NCI-H2029 treated with DMSO at 0.1 percent for 48 hours (cell line): ENCODE measurements at places on chromosomes 16 and 17.
A peak's percentile ranks its signal among the peaks of the same experiment; 100 is the strongest.

- no peak for DNase-seq
Observed at GRCh38 chr17:80381416-80381923, 33.5 kb upstream of the ENDOV start.

- no peak for DNase-seq
Observed at GRCh38 chr17:17700251-17700969, 19.2 kb downstream of the RAI1 start.

- DNase-seq, result no peak
Observed at GRCh38 chr17:55157165-55157564, 107.6 kb upstream of the HLF start.

DNA sequence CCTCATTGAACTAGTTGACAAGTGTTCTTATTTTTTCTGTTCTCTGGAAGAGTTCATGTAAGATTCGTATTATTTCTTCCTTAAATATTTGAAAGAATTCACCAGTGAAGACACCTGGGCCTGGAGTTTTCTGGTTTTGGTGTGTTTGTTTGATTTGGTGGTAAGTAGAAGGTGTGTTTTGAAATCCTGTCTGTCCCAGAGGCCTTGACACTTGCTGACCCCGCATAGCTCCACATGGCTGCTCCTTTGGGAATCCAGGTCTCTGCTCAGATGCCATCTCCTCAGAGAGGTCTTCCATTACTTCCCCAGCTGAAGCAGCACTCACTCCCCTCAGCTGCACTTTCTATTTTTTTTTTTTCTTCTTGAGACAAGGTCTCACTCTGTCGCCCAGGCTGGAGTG, 5.7 kb upstream of the NUP93 start:
- DNase-seq, result no peak

GRCh38 chr17:66423056-66423955, 120.9 kb downstream of the PRKCA start:
- no peak for DNase-seq

DNA sequence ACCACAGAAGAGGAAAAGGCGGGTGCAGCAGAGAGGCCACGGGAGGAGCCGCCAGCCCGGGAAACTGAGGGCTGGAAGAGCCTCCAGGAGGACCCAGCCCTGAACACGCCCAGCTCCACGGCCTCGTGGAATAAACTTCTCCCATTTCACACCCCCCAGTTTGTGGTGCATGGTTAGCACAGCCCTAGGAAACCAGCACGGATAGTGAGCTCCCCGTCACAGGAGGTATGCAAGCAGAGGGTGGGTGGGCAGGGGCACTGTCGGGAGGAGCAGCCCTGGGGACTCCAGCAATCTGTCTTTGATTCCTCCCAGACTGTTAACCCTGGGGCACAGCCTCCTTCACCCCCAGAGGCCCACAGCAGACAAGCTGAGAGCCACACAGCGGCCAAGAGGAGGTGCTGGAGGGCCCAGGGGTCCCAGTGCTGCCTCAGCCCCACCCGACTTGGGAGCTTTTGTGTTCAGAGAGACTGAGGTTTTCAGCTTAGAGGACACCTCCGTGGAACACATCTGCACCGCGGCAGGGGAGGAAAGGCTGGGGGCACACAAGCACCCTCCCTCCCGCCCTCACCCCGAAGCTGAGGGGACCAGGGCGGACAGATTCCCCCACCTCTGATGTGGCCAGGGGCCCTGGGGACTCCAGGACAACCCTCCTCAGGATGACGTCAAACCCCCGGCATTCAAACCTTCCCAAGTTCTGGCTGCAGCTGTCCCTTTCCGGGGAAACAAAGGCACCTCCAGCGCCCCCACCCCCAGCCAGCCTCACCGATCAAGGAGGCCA, 1.7 kb upstream of the IL17C start:
- DNase-seq, result no peak

- no peak for DNase-seq
Observed at GRCh38 chr16:58222532-58223316, 24.8 kb upstream of the CSNK2A2 start.

- DNase-seq, result peak; percentile 79
Observed at GRCh38 chr17:42135664-42136653, 13.4 kb downstream of the HSPB9 start.

DNA sequence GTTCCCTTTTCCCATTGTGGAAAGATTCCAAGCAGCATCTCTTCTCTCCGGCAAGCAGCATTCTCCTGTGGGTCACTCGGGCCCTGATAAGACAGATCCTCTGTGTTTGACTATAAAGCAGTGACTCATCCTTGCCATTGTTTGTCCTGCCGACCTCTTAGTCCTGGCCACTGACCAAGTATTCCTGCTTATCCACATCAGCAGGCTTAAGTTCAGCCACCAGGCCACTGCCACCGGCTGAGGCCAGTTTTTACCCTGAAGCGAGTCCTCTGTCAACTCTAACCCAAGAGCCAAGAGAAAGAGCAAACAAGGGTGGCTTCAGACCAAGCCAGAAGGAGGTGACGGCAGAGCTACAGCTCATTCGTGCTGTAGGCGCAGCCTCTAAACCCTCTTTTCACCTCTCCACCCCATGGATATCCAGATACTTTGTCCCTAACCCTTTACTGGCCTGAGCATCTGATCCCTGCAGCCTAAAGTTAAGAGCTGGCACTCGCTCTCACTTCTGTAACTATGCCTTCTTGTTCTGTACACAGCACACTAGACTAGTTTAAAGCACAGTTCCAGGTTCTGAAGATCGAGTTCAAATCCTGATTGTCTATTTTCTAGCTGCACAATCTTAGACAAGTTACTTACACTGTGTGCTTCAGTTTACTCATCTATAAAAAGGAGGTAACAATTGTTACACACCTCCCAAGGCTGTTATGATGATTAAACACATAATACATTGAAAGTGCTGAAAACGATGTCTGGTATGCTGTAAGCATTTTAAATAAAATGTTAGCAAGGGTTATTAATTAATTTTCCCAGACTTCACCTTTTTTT, 31.0 kb downstream of the SOX9 start:
- peak; percentile 95 for DNase-seq

- no peak for DNase-seq
Observed at GRCh38 chr17:78408476-78409050, 30.1 kb downstream of the PGS1 start.

GRCh38 chr17:78176548-78177025, 8.2 kb downstream of the SYNGR2 start:
- no peak for DNase-seq

GRCh38 chr17:6556121-6557039, at the start of gene PITPNM3:
PITPNM3 (minus strand) TSS chr17:6556555; CDS start chr17:6556406, 149 bp downstream.
- DNase-seq, result no peak

DNA sequence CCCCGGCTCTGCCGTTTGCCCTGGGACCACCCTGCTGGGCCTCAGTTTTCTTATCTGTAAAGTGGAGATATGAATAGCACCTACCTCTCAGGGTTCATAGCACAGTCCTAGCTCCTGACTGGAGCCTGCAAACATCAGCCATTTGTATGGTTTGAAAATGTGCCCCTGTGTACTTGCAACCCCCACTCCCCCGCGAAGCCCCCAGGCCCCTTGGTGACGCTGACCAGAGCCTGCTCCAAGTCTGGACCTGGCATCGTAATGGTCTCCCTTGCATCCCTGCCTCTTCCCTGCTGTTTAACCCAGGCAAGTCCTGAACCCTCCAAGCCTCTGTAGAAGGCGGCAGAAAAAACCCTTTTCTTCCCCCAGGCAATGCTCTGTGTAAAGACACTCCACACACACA, 128.0 kb downstream of the IRF8 start:
- DNase-seq, result no peak

DNA sequence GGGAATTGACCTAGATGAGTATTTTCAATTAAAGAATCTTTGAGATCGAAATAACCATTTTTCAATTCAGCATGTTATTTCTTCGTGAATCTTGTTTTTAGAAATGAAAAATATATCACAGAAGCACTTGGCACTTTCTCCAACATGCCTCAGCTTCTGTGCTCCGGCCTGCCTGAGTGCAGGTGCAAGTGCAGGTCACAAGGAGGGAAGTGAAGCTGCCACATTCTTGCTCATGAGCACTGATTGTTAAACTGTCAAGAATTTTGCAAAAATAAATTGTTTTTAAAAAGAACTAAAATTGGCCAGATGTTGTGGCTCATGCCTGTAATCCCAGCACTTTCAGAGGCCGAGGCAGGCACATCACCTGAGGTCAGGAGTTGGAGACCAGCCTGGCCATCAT, 38.3 kb upstream of the SKAP1 start:
- no peak for DNase-seq

GRCh38 chr16:17246268-17246885, 224.4 kb downstream of the XYLT1 start:
- no peak for DNase-seq

- DNase-seq, result no peak
Observed at GRCh38 chr16:31529108-31529936, 1.6 kb downstream of the AHSP start.
